Activated CD4-positive, alpha-beta memory T cell treated with anti-CD3 and anti-CD28 coated beads, Interleukin-2, amount 10 ng/mL, durations not matched to agents 7 days and 5 days (primary cell): ENCODE measurements at places on chromosomes 13 and 19. TPM values are rescaled to one million over a fixed set of nuclear protein-coding genes. Genes with fewer than 3 reads are reported as not detected.
A peak's percentile ranks its signal among the peaks of the same experiment; 100 is the strongest.

GRCh38 chr13:19665427-19665859, 32.0 kb downstream of the MPHOSPH8 start:
- no peak for DNase-seq
- H3K27ac ChIP-seq: no peak overlapping the region
- H3K36me3 ChIP-seq: peaks cover 73% of the 10 kb centered on the region

- H3K4me3 ChIP-seq: no peak overlapping the region
- no peak for DNase-seq
- H3K36me3 ChIP-seq: no peaks in the 10 kb centered on the region
- H3K27ac ChIP-seq: no peak overlapping the region
- H3K4me1 ChIP-seq: peaks cover 17% of the 10 kb centered on the region
These were observed 1.6 kb downstream of the SPINT2 start for GRCh38 chr19:38265921-38266429.

DNA sequence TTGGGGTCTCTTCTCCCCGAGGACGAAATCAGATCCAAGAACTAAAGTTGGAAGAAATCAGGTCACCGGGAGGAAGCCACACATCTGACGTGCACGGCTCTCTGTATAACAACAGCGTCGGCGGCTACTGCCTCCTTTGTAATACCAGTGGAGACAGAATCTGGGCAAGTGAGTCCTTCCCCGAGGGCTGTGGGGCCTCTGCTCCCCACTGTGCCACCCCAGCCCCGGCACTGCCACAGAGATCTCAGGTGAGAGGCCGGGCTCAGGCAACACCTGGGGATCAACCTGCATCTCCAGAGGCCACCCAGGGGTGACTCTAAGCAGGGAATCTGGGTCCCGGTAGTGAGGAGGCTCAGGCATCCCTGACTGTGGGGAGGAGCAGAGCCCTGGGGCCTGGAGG, 33.7 kb upstream of the C13orf46 start:
- peaks cover 5% of the 10 kb centered on the region for H3K4me1 ChIP-seq
- H3K27ac ChIP-seq: no peak overlapping the region
- no peak overlapping the region for H3K4me3 ChIP-seq
- no peaks in the 10 kb centered on the region for H3K27me3 ChIP-seq

The ADAMTSL5 gene
- total RNA-seq: 2.9 TPM

- no peaks in the 10 kb centered on the region for H3K36me3 ChIP-seq
- H3K27me3 ChIP-seq: peaks cover 69% of the 10 kb centered on the region
These were observed 459 bp upstream of the TMEM59L start for GRCh38 chr19:18612051-18612771.

GRCh38 chr13:113656831-113657671, 947 bp downstream of the ATP4B start:
- H3K27me3 ChIP-seq: peaks cover 14% of the 10 kb centered on the region
- no peaks in the 10 kb centered on the region for H3K4me1 ChIP-seq
- DNase-seq: no peak
- H3K36me3 ChIP-seq: no peaks in the 10 kb centered on the region

GRCh38 chr13:77391475-77391874, 64.6 kb upstream of the MYCBP2 start:
- H3K36me3 ChIP-seq: no peaks in the 10 kb centered on the region
- no peak overlapping the region for H3K4me3 ChIP-seq
- peaks cover 21% of the 10 kb centered on the region for H3K4me1 ChIP-seq
- no peak for DNase-seq
- peaks cover 3% of the 10 kb centered on the region for H3K27me3 ChIP-seq

- H3K36me3 ChIP-seq: peaks cover 23% of the 10 kb centered on the region
- peak within 1 kb of the TSS; percentile 82 for H3K4me3 ChIP-seq
- peak; percentile 83 for DNase-seq
- H3K27ac ChIP-seq: peak within 1 kb of the TSS; percentile 66
- peaks cover 30% of the 10 kb centered on the region for H3K27me3 ChIP-seq
These were observed at the start of gene GGN for GRCh38 chr19:38387550-38388348. Gene GGN, minus strand, starts transcription at chr19:38388034. Its CDS starts 773 bp downstream, at chr19:38387261.
